ENCODE measurements at places on chromosomes 11 and 22. TPM values are rescaled to one million over a fixed set of nuclear protein-coding genes. Genes with fewer than 3 reads are reported as not detected.

The CHCHD10 gene
- total RNA-seq: 105 TPM

The DEFB131B gene
- not detected for total RNA-seq

The MTA2 gene
- 259 TPM for total RNA-seq

The CSNK1E gene
- total RNA-seq: 99.6 TPM
